ENCODE measurements at places on chromosomes 6 and 20.

- no peak for DNase-seq
Observed at GRCh38 chr20:48530957-48531356, 296.8 kb downstream of the PREX1 start.

DNA sequence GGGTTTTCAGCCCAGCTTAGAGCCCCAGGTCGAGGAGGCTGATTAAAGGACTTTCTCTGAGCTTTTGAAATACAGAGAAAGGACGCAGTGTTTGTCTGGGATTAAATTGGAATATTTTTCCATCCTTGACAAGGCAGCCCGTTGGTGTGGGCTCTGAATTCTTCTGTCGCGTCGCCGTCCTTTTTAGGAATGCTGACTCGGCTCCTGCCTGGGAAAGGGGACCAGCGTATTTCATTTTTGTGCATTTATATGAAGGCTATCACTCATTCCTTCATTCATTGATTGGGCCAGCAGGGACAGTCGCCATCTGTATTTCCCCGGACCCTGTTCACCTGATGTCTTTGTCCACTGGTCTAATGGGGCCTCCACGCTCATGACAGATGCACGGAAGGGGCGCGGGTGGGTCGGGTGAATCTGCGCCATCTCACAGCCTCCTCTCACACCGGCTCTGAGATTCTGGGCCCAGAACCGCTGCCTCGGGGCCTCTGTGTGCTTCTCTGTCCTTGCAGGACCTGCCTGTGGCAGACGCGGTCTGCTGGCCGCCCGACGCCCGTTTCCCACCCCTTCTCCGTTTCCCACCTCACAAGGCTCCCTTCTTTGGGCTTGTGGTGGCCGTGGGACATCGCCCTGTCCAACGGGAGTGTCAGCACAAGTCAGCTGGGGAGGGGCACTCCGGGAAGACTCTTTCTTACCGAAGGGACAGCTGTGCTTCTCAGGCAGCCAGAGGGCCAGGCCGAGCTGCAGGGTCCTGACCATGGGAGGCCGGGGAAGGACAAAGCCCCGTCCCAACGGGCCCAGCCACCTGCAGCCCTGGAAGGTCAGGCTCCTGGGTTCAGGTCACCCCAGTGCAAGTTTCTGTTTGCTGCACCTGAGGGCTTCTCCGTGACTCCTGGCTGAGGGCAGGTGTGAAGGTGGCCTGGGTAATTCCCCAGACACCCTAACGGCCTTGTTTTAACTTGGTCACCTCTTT lies 157.3 kb downstream of the TAF4 start:
- no peak for DNase-seq

GRCh38 chr6:9507136-9507895 lies 907.6 kb downstream of the TFAP2A start:
- DNase-seq: no peak

GRCh38 chr6:137272403-137272802 lies 53.2 kb upstream of the IFNGR1 start:
- no peak for DNase-seq

DNA sequence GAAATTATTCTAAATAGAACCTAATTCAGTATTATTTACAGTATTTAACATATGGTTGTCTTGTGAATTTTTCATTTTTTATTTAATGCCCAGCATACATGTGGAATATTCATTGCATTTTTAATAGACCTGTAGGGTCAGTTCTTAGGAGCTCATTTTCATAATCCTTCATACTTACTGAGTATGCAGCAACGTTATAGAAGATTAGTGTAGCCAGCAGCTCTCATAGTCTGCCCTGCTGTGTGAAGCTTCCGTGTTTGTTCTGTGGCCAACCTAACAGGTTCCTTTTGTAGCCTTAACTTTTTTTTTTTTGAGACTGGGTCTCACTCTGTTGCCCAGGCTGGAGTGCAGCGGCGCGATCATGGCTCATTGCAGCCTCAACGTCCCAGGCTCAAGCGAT lies 261.4 kb downstream of the ARID1B start:
- no peak for DNase-seq

DNA sequence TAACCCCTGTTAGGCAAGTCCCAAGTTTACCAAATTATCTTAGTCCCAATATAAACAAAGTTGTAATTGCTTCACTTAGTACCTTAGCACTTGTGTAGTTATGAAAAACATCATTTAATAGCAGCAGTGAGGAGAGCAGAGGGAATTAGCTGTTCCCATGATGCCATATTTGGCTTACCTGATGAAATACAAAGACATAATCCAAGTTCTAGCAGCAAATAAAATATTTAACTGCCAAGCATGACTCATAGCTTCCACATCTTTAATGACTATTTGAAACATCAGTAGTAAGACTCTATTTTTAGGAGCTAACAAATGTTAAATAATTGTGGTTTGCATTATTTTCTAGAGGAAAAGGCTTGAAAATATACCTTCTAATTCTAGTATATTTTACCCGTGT lies 94.0 kb upstream of the MCHR2 start:
- no peak for DNase-seq

DNA sequence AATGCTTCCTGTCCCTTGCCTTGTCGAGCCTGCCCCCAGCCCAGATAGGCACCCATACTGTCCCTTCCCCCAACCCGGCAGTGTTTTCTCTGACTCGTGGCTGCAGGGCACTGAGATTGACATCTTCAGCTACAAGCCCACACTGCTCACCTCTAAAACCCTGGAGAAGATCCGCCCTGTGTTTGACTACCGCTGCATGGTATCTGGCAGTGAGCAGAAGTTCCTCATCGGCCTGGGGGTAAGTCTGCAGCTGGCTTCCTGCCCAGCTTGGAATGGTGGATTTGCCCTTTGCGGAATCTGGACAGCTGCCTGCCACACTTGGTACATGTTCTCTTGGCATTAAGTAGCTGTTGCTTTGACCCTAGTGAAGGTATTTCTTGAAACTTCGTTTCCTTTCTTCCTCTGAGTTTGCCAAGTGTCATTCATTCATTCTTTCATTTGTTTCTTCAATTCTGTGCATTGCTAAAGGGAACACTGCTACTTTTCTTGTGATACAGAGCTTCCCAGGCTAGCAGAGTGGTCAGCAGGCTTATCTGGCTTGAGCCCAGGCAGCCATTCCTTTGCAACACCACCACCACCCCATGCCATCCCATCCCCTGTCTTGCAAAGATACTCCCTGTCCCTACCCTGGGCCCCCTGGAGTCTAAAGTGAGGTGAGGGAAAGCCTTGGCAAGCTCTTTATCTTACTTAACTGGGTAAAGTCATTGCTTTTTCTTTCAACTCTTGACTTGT lies 26.2 kb downstream of the CCDC167 start:
- DNase-seq: no peak

GRCh38 chr6:169165561-169166300 lies 87.9 kb downstream of the THBS2 start:
- DNase-seq: no peak
